ENCODE measurements at places on chromosomes 11 and 22.

- DNase-seq = no peak
Observed at GRCh38 chr22:44458044-44459020, 39.7 kb downstream of the RTL6 start.

GRCh38 chr22:48891688-48892577 lies 935.7 kb downstream of the BRD1 start:
- DNase-seq = no peak

DNA sequence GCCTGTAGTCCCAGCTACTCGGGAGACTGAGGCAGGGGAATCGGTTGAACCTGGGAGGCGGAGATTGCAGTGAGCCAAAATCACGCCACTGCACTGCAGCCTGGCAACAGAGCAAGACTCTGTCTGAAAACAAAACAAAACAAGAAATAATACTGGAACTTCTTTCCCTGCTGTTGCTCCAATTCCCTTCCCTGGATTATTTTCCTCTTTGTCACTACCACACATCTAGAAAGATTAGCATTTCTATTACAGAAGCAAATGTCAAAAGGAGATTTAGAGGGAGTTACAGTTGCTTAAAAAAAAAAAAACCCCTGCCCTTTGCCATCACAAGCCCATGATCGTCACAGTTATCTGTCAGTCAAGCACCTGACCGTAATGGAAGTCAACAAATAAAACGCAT lies 17.7 kb upstream of the SCGB1D1 start:
- DNase-seq = no peak

DNA sequence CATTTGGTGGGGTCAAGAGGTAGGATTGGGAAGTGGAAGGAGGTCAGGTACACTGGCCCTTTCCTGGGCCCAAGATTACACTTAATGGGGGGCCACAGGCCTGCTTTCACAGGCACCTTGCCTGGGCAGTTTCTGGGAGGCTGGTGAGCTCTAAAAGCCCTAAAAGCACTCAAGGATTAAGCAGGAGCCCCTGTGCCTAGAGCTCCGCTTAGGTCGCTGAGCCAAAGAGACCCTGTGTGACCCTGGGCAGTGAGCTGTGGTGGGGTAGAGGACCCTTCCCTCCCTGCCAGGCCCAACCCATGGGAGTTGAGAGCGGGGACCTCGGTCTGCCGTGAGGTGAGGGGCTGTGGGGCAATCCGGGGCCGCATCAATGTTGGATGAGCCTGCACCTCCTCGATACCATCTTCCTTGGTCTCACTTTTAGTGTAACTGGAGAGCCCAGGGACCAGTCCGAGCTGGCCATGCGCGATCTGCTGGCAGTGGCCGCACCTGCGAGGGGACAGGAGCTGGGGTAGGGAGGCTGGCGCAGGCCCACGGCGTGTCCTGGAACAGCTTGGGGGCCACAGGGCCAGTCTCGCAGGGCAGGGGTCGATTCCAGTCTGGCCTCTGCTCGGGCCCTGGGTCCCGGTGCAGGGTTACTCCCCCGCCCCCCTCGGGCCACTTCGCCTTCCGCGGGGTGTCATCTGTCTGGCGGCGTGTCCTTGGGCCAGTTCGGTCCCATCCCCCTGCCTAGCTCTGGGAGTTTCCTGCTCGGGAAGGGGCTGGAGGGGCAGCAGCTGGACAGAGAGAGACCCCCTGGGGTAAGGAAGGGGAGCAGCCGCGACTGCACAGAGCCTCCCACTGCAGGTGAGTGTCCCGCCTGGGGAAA lies 44.3 kb downstream of the EIF3F start:
- DNase-seq = no peak

GRCh38 chr11:130037881-130038585 lies 31.7 kb upstream of the APLP2 start:
- no peak for DNase-seq

DNA sequence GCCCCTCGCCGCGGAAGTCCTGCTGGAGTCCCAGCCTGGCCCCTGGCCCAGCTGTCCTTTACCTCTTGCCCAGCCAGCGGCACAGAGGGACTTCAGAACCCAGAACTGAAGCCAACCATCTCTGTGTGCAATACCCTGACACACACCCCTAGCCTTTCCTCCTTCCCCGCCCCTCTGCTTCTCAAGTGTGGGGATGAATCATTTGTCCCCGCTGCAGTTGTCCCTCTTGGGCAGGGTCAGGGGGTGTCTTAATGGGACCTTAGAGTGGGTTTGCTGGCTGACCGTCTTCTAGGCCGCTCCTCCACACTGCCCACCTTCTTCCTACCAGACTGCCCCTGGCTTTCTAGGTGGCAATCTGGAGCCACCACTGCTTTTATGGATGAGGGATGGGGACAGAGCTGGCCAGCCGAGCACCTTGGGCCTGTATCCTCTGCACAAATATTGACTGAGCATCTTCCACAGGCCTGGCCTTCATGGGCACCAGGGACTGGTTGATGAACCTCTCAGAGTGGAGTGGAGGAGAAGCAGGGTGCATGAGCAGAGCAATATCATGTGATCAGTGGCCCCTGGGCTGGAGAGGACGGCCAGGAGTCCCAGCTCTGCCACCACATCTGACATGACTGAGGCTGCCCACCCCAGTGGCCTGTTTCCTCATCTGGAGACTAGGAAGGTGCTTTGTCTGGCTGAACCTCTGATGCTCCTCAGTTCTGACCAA lies 668 bp upstream of the CHST1 start:
- no peak for DNase-seq

- no peak for DNase-seq
Observed at GRCh38 chr22:22687638-22688500, 43.5 kb downstream of the GGTLC2 start.

DNA sequence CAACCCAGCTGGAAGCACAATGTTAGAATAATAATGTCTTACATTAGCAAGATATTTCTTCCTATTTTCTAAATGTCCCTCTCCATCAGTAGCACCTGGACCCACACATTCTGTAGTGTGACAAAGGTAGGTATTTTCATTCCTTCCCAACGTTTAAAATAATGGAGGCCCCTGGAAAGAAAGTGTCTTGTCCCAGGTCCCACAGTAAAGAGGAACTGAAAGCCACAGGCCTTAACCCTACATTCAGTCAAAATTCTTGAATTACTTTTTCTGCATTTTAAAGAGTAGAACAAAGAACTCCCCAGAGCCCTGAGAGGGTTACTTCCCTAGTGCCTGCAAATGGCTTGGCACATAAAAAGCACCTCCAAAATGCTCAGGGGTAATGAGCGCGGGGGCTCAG lies 26.3 kb downstream of the OPCML start:
- DNase-seq = no peak

DNA sequence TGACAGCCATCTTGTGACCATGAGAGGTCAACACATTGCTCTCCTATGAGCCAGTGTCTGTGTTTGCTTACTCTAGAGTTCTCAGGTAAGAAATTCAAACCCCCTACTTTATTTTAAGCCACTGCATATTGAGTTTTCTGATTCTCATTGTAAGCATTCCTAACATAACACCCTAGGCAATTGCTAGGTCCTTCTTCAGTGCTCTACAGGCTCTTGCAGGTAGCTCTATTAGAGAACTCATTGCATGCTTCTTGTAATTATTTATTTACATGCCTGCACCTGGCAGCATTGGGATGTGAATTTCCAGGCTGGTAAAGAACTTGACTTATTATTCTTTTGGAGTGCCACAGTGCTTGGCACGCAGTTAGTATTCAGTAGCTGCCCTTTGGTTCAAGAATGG lies 288.8 kb upstream of the SYN3 start:
- DNase-seq = no peak

DNA sequence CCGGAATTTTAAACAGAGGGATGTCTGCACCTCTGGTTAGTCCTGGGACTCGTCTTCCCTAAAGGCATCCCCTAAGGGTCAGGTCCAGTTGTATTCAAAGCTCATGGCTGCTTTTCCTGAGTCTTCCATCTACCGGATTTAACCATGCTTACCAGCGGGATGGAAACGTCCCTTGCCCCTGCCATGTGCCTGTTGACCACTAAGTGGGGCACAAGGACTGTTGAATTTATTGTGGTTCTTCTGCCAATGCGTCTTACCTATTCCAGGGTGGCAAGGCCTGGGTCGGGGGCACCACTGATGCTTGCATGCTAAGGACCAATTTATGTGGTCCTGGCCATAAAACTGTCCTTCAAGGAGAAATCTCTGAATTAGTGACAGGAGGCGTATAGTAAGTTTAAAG lies 25.6 kb downstream of the ANKRD42 start:
- peak; percentile 41 for DNase-seq

DNA sequence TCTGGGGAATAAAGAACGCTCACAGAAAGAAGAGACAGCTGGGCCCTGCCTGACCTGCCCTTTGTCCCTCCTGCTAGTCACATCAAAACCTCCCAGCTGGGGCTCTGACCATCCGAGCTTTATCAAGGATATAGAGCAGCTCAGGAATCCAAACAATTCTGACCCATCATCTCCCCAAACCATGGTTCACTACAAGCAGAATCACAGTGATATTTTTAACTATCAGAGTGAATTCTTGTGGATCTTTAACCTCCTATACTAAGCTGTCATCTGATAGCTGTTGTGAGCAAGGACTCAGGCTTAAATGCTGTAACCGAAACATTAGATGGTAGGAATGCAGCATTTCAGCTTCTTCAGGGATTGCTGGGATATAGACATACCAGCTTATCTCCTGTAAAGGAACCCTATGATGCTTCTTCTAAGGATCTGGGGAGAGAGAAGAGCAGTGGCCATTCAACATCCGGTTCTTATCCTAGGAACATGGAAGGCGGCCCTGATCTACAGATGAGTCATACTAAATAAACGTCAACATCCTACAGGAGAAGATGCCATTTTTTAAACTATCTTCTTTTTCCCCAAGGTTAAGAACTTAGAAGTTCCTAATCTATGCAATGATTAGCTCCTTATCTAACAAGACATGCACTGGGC lies 84.7 kb upstream of the AKIP1 start:
- DNase-seq = no peak

GRCh38 chr22:19086896-19087295 lies 35.3 kb downstream of the DGCR2 start:
- DNase-seq = no peak

- DNase-seq = peak; percentile 26
Observed at GRCh38 chr11:72758690-72759389, 6.6 kb upstream of the ARAP1 start.

- no peak for DNase-seq
Observed at GRCh38 chr11:93654226-93654625, 7.3 kb upstream of the CEP295 start.

GRCh38 chr11:8631395-8632118 lies 37.5 kb upstream of the STK33 start:
- DNase-seq = no peak

DNA sequence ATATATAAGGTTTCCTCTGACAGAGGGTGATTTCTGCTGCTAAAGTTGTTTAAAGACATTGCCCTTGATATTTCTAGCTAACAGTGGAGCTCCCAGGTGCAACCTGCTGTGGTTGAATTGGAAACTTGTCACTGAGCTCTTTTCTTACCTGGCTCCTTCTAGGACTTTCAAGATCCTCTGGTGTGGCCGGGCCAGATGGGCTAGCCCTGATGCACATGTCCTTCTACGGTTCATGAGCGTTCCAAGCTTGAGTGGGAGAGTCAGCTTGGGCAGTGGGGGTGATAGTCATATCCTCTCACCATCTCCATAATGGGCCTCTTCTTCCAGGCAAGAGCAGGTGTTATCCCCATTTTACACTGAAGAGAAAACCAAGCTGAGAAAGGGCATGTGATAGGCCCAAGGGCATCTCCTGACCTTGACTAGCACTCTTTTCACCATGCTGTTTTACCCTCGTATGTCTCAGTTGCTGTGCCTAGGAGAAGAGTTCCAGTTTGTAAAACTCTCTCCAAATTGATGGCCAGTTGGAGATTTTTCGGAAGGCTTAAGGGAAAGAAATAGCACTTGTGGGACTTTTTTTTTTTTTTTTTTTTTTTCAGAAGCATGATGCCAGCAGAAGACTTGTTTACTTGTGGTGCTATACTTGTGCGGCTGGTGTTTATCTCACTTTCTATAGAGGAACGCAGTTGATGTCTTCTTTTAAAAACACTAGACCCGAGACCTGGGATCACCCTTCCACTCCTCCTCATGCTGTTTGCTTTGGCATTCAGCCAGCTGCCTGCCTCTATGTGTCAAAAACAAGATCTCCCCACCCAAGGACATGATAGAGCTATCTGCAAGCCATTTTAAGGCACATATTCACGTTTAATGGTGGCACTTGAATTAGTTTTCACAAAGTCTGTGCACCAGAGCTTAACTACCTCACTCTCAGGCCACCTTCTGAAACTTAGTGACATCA lies 32.6 kb downstream of the TEAD1 start:
- peak; percentile 82 for DNase-seq

- DNase-seq = no peak
Observed at GRCh38 chr11:70050243-70050642, 27.9 kb upstream of the ANO1 start.

DNA sequence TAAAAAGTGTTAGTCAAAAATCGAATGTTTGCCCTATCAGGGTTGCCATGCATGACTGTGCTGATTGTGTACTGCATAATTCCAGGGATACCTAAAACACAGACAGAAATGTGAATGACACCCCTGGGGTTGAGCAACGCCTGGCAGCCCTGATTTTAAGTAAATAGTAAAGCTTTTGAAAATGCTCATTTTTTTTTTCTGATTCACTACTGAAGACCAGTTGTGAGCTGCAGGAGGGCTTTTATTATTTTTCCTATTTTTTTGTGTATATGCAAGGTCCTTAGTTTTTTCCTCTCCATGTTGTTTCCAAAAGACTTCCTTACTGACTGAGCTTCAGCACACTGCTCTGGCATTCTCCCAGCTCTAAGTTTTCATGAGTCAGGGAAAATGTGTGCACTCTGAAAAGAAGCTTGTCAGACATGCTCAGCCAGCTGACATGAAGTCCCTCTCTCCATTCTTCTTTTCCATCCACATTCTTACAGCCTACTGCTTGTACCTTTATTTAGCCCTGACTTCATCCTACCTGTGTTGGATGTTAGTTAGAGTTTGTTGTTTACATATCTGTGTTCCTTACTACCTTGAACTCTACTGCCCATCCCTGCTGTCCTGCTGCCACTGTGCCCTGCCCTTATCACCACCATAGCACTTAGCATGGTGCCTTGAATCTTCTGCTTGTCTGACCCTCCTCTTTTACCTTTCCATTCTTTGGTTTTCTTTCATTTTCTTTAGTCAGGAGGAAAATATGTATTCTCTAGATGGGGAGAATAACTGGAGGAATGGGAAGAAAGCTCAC lies 79.5 kb downstream of the HORMAD2 start:
- no peak for DNase-seq

DNA sequence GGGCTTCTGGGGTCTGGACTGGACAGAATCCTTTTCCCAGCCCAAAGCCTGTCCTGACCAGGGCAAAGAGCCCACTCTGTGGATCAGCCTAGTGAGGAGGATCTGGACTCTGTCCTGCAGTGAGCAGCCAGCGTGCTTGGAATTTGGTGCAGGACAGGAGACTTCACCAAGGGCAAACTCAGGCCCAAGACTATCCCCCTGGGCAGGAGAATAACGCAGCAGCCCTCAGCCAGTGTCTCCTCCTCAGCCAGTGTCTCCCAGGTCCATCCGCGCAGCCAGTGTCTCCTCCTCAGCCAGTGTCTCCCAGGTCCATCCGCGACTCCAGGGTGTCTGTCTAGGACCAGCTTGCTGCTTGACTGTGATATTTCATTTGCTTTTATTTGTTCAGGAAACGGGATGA lies 1334.0 kb downstream of the TBC1D22A start:
- DNase-seq = no peak

GRCh38 chr11:60251485-60252212 lies 8.7 kb upstream of the MS4A4E start:
- peak; percentile 3 for DNase-seq

Data from DMS153 (cell line).